Muscle of leg (tissue), 16 donors: ENCODE measurements at places on chromosomes 16 and 17. TPM values are rescaled to one million over a fixed set of nuclear protein-coding genes. Genes with fewer than 3 reads are reported as not detected.
A peak's percentile ranks its signal among the peaks of the same experiment; 100 is the strongest.

DNA sequence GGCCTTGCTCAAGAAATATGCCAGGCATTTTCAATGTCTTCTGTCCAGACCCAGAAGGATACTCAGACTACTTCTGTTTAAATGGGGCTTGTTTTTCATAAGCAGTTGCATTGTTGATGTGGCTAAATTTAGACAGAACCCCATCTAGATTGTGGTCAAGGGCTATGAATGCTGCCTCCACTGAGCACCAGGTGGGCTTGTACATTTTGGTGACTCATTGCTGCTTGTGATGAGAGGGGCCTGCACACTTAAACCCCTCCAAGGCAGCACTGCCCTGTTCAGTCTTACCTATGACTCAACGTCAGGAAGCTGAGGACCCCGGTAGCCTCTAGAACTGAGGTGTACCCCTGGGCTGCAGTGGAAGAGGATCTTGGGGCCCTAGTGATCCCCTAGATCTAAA is 144.0 kb downstream of the PRKCA start:
- no peak for DNase-seq

The MYH1 gene
- 12.1 TPM for polyA plus RNA-seq

The MYH13 gene
- polyA plus RNA-seq, result 0.66 TPM

DNA sequence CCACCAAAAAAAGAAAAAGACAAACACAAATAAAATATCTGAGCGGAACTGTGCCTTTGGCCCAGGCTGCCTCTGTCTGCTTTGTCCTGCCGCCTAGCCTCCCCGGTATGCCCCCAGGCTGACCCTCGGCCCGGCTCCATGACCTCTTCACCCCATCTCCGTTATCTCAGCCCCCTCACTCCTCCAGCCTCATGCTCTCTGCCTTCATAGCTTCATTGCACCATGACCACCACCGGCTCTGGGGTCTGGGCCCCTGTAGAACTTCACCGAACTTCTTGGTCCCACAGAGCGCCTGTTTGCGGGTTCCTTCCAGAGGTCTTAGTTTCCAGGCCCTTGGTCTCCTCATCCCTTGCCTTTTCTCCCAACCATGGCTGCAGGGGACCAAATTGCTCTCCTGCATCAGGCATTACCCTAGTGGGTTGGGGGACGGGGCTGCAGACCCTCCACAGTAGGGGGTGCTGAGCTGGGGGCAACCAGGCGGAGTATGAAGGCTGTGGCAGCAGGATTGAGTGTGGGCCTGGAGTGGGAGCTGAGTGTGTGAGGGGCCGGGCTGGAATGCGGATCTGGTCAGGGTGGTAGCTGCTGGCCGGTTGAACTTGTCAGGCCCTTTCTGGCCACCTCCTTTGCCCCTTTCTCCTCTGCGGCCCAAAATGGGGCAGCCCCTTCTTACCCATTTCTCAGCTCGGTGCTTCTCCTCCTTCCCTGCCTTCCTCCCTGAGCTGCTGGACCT is 6.9 kb downstream of the HIRIP3 start:
- no peak for DNase-seq

The SPATA32 gene
- not detected for polyA plus RNA-seq

DNA sequence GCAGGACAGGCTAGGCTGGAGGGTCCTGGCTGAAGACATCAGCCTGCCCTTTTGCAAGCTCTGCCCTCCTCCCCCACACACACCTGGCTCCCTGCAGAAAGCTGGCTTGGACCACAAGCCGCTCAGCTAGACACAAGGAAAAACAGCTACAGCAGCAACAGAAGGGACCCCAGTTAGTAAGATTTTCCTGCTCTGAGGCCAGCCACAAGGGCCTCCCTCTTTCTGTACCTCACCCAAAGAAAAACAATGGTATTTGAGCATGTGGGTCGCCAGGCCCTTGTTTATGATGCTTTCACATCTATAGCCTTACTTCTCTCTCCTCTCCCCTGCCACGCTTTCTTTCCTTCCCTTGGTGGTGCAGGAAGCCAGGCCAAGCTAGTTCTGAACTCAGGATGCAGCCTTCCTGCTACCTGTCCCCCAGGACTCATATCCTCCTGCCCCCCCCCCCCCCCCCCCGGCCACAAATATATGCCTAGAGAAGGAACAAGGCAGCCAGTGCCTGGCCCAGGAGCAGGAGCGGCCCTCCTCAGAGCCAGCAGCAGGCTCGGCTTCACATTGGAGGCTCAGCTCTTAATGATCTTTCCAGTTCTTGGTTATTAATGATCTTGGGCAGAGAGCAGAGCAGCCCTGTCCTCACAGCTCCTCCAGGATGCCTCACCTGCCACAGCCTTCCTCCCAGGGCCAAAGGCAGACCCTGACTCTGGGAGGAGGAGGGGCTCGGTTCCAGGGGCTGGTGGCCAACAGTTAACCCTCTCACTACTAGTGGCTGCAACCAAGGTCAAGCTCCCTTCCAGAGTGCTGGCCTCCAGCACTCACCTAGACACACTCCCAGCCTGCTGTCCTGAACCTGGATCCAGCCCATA is 19.5 kb downstream of the GRIN2C start:
- peak; percentile 92 for DNase-seq
